ENCODE measurements at places on chromosomes 16 and 17. TPM values are rescaled to one million over a fixed set of nuclear protein-coding genes. Genes with fewer than 3 reads are reported as not detected.

GRCh38 chr17:67652433-67652832 is 65.3 kb upstream of the NOL11 start:
- no peaks in the 10 kb centered on the region for H3K4me1 ChIP-seq
- H3K27me3 ChIP-seq: no peaks in the 10 kb centered on the region
- no peak for DNase-seq
- no peak overlapping the region for H3K27ac ChIP-seq
- no peak overlapping the region for H3K4me3 ChIP-seq
- H3K36me3 ChIP-seq: peaks cover 7% of the 10 kb centered on the region

- no peak overlapping the region for H3K4me3 ChIP-seq
- H3K27me3 ChIP-seq: no peaks in the 10 kb centered on the region
- H3K4me1 ChIP-seq: peaks cover 15% of the 10 kb centered on the region
- no peak overlapping the region for H3K27ac ChIP-seq
Observed at GRCh38 chr16:9070254-9070653, 21.2 kb upstream of the HAPSTR1 start.

DNA sequence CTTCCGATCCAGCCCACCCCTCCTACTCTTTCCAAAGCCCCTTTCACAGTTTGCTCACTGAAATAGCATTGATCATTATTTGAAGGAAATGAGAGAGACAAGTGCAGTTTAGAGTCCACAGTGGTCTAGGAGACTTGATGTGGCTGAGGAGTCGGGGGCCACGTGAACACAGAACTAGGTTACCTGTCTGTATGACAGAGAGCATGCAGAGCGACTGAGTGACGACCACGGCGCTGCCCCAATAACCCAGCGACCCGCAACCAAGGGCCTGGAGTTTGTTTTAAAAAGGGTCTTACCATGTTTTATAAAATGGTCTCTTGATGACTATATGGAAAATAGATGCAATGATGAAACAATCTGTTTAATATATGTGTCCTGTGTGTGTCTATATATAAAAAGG is 39.5 kb downstream of the NDEL1 start:
- H3K4me3 ChIP-seq: no peak overlapping the region
- H3K27ac ChIP-seq: no peak overlapping the region
- H3K36me3 ChIP-seq: peaks cover 39% of the 10 kb centered on the region
- H3K4me1 ChIP-seq: no peaks in the 10 kb centered on the region
- no peaks in the 10 kb centered on the region for H3K27me3 ChIP-seq

- H3K4me1 ChIP-seq: peaks cover 63% of the 10 kb centered on the region
- H3K4me3 ChIP-seq: peak overlapping the region; percentile 98
- peak overlapping the region; percentile 95 for H3K27ac ChIP-seq
- peaks cover 43% of the 10 kb centered on the region for H3K36me3 ChIP-seq
- DNase-seq: no peak
Observed at GRCh38 chr17:42274253-42274542, 2.0 kb downstream of the STAT5B start.

Gene TM4SF5
- not detected for total RNA-seq

Gene NHLRC4
- 1.1 TPM for total RNA-seq

Gene ABCC6
- total RNA-seq: not detected

Gene PDPK1
- total RNA-seq: 50.7 TPM

Gene KRTAP4-5
- not detected for total RNA-seq

Gene ASGR1
- 1.9 TPM for total RNA-seq
